Neural progenitor cell (in vitro differentiated cells): ENCODE measurements at places on chromosomes 11 and 22. TPM values are rescaled to one million over a fixed set of nuclear protein-coding genes. Genes with fewer than 3 reads are reported as not detected.

GRCh38 chr11:575313-575995 is 816 bp upstream of the PHRF1 start:
- DNase-seq: peak; percentile 96

TLCD5 gene
- 25.1 and 32.2 TPM in 2 replicates for total RNA-seq

RNASEH2C gene
- total RNA-seq: 23.4 and 53.3 TPM in 2 replicates

DNA sequence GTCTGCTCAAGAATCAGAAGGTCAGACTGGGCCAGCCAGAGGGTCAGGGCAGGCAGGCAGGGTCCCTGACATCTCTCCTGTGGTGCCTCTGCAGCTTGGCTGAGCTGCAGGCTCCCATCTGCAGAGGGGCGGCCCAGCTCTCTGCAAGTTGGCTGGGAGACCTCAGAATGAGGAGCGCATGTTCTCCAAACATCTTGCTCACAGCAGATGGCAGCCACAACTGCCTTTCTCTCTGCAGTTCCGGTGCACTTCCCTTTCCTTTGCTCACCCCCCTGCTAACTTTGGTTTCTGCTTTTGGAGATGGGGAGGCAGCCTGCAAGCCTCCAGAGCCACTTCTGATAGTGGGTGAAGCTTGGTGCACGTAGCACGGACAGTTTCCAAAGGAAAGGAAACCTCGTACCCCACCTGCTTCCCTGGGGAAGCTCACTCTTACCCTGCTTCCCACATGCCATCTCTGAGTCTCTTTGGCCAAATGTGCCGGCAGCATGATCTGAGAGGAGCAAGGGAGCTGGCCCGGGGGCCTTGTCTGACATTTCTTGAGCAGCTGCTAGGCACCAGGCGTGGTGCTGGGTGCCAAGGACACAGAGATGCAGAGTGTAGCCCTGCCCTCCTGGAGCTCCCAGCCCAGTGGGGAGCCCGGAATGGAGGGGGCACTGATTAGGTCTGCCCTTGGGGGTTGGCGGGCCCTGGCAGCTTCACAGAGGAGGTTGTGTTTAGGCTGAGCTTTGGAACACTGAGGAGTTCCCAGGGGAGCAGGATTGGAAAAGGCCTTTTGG is 18.2 kb downstream of the DAGLA start:
- DNase-seq: no peak

GRCh38 chr11:94664346-94664745 is 97.2 kb downstream of the PIWIL4 start:
- DNase-seq: no peak

DNA sequence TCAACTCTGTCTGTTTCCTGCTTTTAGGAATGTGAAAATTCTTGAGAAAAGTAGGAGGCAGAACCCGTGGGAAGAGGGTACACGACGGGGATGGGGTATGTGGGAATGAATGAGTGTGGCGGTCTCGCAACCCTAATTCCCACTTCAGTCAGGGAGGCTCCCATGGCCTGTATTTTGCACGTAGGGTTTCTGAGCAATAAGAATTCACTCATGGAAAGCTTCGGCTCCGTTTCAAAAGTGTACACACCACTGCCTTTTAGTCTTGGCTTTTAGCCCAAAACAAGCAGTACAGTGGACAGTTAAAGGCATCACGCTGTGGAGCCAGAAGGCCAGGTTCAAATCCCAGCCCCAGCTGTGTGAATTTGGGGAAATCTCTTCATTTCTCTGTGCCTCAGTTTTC is 116.7 kb downstream of the MN1 start:
- no peak for DNase-seq
